GM10248 (cell line): ENCODE measurements at places on chromosomes 7 and 10.
A peak's percentile ranks its signal among the peaks of the same experiment; 100 is the strongest.

GRCh38 chr10:124332426-124332825 is 86.3 kb downstream of the OAT start:
- no peak for DNase-seq

- DNase-seq, result no peak
Measured at GRCh38 chr7:151669762-151670161, 150.1 kb upstream of the RHEB start.

DNA sequence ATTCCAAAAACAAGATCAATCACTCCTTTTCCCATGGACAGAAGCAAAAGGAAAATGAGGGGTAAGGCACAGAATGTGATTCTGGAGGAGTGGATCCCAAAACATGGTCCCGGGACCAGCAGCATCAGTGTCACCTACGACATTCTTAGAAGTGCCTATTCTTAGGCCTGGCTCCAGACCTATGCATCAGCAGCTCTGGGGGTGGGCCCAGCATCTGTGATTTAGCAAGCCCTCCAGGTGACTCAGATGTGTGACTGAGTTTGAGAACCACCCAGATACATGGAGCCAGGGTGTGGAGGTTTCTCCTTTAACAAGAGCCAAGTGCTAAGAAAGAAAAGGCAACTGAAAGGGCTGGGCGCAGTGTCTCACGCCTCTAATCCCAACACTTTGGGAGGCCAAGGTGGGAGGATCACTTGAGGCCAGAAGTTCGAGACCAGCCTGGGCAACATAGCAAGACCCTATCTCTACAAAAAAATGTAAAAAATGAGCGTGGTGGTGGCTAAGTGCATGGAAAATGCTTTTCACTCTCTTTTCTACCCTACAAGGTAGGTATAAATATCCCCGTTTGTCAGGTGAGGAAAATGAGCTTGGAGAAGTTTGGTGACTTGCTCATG is 17.1 kb upstream of the ARPC1A start:
- no peak for DNase-seq

GRCh38 chr10:106740-107139 is 28.5 kb upstream of the ZMYND11 start:
- DNase-seq, result no peak

GRCh38 chr7:39526666-39527065 is 39.5 kb upstream of the YAE1 start:
- no peak for DNase-seq

GRCh38 chr7:12158334-12159060 is 52.6 kb upstream of the TMEM106B start:
- DNase-seq, result no peak

DNA sequence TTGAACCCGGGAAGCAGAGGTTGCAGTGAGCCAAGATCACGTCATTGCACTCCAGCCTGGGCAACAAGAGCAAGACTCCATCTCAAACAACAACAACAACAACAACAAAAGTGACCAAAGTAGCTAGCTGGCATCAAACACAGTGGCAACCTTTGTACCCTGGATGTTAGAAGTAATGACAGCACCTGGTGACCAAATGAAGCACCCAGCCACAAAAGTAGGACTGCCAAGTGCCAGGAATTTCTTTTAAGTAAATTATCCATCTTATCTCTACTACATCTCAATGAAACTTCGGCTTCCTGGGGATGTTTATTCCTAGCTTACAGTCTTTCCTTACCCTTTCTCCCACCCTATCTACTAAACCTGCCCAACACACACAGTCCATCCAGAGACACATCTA is 18.8 kb downstream of the SRPK2 start:
- DNase-seq, result no peak

DNA sequence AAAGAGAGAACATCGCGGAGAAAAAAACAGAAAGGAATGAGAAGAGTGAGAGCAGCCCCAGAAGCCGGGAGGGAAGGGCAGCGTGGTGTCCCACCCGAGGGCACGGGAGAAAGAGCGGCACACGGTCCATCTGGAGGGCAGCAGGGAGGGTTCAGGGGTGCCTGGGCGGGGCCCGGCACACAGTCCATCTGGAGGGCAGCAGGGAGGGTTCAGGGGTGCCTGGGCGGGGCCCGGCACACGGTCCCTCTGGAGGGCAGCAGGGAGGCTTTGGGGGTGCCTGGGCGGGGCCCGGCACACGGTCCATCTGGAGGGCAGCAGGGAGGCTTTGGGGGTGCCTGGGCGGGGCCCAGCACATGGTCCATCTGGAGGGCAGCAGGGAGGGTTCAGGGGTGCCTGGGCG is 172.4 kb downstream of the ZMYND11 start:
- no peak for DNase-seq

GRCh38 chr7:81604075-81604807 is 165.6 kb downstream of the HGF start:
- no peak for DNase-seq

DNA sequence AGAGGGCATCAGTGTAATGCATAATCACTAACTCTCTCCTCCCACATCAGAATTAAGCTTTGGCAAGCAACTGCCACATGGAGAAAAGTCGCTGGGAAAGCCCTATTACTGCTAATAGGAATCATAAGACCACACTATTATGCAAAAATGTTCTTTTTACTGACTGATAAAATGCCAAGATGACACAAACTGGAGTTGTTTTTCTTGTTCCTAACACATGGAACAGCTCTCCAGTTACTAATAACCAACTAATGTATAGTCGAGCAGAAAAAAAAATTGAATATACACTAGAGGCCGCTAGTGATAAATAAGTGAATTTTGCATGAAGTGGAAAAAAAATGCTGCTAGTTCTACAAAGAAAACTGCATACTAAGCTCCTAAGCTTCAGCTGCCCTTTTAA is 165.6 kb downstream of the TPK1 start:
- no peak for DNase-seq

DNA sequence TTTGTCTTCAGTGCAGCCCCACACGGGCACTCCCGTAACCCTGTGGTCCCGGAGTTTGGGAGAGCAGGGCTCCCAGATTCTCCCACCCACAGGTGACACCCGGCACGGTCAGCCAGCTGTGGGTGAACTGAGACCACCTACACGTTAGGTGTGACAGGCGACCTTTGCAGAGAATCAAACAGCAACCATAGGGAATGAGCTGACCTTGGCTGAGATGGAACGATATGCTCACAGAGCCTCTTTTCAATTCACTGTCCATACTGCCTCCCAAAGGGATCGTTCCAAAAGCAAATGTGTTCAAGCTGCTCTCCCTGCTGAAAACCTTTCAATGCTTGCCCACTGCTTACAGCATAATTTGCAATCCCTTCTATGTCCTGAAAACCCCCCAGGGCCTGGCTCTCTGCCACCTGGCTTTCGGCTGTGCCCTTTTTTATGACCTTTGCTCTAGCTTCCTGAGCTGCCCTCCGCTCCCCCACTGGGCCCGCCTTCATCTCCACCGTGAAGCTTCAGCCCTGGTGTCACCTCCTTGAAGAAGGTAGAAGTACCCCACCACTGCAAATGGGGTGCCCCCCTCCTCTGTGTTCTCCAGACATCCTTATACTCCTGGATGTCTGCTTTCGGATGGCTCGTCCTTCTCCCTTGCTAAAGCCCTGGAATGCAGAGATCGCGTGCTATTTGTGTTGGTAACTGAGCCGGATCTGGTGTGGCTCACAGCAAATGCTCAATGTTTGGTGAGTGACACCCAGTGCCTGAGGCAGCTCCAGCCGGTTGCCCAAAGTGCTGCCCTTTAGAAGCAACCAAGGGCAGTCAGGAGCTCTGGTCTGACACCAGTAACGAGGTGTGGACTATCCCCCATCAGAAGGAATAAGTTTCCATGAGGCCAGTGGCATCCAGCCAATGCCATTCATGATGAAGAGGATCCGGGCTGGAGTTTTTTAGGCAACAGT is 90.4 kb downstream of the KIAA1549 start:
- DNase-seq, result no peak

GRCh38 chr10:91551856-91552255 is 81.0 kb downstream of the PPP1R3C start:
- peak; percentile 28 for DNase-seq

- DNase-seq, result no peak
Measured at GRCh38 chr7:15743926-15744480, 57.5 kb upstream of the MEOX2 start.

GRCh38 chr7:40499718-40500117 is 364.9 kb downstream of the SUGCT start:
- no peak for DNase-seq

DNA sequence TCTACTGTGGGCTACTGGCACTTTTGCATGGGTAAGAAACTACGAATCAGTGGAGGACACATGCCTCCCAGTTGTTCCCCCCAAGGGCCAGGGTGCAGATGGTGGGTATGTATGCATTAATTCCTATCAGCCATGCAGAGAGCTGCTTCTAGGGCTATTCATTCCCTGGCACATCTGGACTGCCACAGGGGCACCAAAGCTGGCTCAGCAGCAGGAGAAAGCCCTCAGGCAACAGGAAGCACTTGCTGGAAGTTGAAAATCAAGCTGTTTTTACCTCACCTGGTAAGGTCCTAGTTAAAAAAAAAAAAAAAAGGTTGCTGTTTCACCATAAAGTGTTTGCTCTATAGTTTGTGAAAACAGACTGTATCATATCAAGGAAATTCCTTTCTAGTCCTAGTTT is 1342.6 kb downstream of the REEP3 start:
- no peak for DNase-seq

GRCh38 chr7:148587076-148587475 is 3.5 kb upstream of the C7orf33 start:
- peak; percentile 5 for DNase-seq

DNA sequence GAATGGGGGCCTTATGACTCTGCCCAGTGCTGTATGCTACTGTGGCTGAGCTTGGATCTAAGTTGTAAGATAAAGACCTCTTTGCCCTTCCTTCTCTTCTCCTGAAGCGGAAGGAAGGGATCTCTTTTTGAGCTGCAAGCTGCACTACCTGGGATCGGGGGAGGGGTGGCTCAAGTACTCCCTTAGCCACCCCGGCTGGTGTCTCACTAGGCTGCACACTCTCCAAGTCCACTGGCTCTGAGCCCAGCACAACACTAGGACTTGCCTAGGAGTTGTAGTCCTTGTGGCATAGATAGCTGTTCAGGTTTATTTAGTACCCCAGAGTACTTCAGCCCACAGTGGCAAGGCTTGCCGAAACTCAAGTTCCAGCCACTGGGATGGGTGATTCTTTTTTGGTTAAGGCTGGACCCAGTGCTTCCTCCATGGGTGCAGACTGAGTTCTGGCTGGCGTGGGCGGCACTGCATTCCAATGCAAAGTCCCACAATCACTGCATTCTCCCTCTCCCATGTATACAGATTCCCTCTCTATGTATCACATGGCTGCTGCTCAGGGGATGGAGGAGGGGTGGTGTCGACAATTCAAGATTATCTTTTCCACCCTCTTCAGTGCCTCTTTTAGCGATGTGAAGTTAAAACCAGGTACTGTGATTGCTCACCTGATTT is 76.2 kb upstream of the SLC25A13 start:
- DNase-seq, result no peak

DNA sequence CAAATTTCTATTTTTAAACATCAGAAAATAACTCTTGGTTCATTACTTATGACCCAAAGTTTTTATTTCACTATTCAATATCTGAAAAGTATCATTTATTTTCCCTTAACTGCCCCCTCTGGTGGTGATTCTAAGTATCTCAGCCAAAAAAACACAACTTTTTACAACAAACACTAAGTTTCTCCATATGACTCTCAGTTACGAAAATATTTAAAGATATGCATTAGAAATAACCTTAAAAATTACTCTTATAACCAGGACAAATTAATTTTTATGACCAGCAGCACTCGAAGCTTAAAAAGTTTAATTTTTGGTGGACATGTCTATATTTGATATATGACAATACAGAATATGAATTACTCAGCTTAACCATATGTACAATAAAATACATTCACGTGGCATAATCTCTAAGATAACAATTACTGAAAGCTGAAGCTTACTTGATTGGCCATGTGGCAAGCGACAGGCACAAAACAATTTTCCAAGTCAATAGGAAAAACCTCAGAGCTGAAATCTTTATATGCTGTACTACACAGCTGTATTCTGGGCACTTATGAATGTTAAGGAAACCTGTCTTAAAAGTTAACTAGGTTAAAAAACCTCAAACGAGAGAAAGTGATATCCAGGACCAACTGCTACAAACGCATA is 2.3 kb downstream of the HNRNPA2B1 start:
- no peak for DNase-seq

DNA sequence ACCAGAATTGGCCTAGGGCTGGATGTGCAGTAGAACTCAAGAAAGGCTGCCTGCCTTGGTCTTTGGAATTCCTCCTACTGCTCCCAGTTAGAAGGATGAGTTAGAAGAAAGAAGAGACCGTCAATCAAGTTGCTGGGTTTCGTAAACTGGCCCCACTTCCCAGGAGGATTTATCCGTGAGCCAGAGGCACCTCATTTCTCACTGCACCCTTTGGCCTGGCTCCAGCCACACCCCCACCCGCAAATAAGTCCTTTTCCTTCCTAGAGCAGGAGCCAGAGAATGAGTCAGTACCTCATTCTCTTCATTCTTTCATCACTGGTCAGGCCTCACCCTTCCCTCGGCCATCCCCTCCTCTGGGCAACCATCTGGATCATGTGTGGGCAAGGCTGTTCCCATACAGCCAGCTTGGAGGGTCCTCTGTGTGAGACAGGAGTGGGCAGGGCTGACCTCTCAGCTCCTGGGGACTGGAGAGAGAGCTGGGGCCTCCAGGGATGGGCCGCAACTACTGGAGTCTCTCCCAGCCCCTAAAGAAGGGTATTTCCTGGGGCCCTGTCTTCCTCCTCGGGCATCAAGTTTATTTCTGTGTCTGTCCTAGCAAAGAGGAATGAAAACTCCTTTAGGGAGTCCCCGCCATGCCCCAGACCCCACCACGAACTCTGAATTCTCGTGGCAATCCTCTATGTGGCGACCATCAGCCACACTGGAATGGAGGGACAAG is 87.2 kb upstream of the DUSP5 start:
- DNase-seq, result no peak

DNA sequence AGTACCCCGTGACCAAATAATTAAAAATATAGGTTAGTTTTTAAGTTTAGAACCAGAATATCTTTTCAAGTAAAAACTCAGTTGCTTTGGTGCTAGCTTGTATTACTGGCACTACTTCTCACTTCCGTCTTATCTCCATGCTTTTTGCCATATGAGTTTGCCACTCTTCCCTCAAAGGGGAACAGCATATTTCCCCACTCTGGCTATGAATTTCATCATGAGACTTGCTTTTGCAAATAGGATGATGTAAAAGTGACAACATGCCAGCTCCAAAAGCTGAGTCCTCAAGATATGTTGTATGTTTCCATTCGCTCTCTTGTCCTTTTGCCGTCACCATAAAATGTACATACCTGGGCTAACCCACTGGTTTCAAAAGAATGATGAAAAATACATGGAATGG is 178.1 kb upstream of the SEMA3A start:
- no peak for DNase-seq

DNA sequence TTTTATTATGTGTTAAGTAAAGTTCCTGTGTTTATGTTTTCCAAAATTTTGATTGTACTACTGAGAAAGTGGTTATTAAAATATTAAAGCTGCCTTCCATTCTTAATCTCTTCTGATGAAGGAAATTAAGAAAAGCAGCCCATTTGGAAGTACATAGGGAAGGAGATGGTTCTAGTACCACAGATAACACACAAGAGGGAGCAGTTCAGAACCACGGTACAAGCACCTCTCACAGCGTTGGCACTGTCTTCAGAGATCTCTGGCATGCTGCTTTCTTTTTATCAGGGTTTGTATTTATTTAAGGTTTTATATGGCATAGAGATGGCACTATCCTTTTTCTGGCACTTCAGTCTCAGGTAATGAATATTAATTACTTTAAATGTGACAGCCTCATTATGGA is 111.6 kb downstream of the PHTF2 start:
- DNase-seq, result no peak

GRCh38 chr7:155287284-155287935 is 10.3 kb upstream of the INSIG1 start:
- no peak for DNase-seq
